ENCODE measurements at places on chromosomes 5 and 9.
A peak's percentile ranks its signal among the peaks of the same experiment; 100 is the strongest.

DNA sequence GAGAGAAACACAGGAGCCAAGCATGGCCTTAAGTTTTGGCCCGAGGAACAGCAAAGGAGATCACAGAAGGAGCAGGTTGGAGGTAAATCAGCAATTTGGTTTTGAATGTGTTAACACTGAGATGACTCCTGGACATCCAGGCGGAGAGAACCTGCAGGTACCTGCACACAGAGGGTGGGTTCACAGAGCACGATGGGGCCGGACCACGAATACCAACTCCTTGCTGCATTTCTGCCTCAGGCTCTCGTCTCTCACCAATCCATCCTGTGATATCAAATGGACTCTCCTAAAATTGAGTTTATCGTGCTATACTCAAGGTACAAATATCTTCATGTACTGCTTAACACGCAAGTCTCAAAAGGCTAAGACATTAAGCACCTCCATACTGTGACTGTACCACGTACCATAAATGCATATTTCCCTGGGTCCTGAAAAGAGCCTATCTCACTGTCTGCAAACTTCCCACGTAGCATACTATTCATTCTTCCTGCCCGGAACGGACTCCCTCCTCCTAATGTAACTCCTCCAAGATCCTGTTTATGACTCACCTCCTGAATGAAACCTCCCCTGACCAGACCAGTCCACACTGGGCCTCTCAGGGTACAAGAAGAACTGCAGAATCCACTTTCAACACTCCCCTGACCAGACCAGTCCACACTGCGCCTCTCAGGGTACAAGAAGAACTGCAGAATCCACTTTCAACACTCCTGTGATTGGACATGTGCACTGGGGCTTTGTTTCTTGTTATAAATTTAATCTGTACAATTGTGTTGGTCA lies 380.8 kb upstream of the RFX3 start:
- no peak for DNase-seq

GRCh38 chr5:61280761-61281427 lies 51.2 kb upstream of the ZSWIM6 start:
- DNase-seq, result no peak

DNA sequence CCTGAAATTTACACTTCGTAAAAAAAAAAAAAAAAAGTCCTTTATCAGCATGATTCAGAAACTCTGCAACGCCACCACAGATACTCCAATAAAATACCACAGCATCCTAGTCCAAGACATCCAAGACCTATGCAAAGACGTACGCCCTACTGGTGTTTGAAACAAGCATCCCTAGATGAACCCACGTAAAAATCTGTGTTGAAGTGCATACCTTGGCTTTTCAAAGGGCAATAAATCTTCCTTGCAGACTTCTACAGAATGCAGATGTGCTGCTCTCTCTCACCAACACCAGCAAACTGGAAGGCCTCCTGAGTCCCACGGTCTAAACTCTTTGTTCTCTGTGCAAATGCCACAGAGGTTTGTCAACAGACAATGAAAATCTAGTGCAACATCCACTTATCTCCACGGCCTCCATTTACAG lies 38.8 kb downstream of the MYO10 start:
- DNase-seq, result peak; percentile 60

GRCh38 chr5:164289526-164289925 lies 784.1 kb downstream of the MAT2B start:
- DNase-seq, result no peak

- peak; percentile 59 for DNase-seq
These were observed 14.7 kb downstream of the ASTN2 start for GRCh38 chr9:117400171-117400570.

GRCh38 chr5:59436364-59437148 lies 457.0 kb downstream of the PDE4D start:
- DNase-seq, result no peak

- DNase-seq, result peak; percentile 67
These were observed 41.9 kb downstream of the BNC2 start for GRCh38 chr9:16828340-16829281.

DNA sequence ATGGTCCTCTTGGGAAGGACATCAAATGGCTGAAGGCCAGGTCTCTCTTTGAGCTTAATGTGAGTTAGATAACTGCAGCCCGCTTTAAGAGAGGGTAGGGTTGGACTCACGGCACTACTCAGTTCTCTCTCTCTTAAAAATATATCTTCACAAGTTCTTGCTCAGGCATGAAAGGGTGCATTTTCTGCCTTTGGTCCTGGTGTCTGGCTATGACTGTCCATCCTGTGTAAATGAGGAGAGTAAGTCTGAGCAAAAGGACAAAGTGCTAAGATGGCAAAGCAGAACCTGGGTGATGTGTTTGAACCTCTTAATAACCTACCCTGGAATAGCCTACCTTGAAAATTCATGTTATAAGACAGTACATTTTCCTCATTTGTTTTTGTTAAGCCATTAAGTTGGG lies 293.4 kb downstream of the PDE4D start:
- no peak for DNase-seq

GRCh38 chr5:138694146-138694545 lies 59.1 kb upstream of the CTNNA1 start:
- no peak for DNase-seq

DNA sequence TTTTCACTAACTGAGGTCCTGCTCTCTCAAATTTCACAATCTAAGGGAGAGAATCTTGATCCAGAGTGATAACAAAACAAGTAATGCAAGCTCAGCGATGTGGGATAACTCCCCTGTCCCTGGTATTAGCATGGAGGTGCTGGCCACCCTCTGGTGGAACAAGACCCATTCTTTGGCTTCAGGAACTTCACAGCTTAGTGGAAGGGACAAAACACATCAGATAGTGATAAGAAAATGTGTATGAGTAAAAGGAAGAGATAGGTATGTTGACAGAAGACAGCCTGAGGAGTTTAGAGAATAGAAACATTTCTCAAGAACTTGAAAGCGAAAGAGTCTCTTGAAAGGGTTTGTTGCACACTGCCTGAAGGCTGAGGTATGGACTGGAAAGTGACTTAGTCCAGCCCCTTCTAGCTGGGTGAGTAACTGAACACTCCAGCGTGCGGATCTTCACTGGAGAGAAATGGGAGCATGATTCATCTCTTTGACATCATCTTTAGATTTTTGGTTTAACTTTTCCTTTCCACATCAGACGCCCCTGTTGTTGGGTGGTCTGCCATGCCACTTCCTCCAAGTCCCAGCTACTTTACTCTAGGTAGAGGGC lies 25.4 kb upstream of the ZSWIM6 start:
- DNase-seq, result no peak

DNA sequence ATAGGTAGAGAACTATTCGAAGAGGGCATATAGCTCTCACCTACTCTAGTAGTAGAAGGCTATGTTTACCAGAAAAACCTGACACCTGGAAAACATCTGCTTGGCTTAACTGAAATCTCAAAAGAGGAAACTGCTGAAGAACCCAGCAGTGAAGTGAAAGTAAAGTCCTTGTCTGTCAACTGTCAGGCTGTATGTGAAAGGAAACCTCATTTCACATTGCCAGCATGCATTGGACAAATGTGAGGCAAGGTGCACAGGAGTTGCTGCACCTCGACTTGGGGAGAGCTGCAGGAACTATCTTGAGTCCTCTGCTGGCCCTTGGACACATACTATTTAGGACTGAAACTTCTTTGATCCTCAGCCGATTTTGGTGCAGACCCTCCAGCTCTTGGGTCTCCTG lies 53.3 kb downstream of the NREP start:
- DNase-seq, result no peak

- no peak for DNase-seq
These were observed 185.2 kb upstream of the KLF4 start for GRCh38 chr9:107674721-107675277.

DNA sequence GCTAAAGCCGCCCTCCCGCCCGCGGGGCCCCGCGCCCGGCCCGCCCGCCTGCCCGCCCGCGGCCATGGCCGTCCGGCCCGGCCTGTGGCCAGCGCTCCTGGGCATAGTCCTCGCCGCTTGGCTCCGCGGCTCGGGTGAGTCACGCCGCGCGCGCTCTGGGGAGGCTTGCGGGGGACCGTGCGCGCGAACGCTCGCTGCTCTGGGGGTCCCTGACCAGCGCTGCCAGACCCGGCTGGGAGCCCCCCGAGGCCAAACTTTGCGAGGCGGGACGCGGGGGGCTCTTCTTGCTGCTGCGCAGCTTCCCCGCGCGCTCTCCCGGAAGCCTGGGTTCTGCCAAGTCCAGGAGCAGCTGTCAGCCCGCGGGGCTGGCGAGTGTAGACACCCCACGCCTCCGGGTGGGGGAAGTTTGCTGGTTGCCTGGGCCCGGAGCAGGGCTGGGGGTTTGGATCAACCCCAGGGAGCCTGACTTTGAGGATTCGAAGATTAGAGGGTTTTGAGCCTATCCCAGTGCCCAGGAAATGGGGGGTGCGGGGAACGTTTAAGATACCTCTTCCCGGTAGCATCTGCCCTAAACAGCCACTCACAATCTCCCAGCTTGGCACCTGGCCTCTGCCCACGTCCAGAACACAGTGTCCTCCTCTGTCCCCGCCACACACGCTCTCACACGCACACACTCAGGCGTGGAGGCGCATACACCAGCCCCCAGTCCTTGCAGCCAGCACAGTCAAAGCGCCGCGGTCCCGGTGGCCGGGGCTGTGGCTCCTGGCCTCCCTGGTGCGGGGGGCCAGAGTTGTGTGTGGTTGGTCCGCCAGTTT lies 535 bp downstream of the UNC5A start:
- DNase-seq, result no peak

GRCh38 chr5:31587546-31587945 lies 51.4 kb upstream of the PDZD2 start:
- no peak for DNase-seq

DNA sequence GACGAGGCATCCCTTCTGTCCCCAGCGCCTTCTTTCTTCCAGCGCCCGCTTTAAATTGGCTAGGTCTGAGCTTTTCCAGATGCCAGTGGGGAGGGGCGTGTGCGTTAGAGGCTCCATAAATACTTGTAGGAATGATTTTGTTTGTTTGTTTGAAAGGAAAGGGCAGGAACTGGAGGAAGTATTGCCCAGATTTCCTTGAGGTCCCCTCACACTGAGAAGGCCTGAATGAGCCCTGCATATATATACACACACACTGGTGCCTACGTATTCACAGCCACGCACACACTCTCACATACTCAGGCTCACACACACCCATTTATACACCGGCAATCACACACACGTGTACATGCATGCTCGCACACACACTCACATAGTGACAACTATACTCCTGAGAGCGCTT lies 1.0 kb upstream of the SLIT3 start:
- no peak for DNase-seq

DNA sequence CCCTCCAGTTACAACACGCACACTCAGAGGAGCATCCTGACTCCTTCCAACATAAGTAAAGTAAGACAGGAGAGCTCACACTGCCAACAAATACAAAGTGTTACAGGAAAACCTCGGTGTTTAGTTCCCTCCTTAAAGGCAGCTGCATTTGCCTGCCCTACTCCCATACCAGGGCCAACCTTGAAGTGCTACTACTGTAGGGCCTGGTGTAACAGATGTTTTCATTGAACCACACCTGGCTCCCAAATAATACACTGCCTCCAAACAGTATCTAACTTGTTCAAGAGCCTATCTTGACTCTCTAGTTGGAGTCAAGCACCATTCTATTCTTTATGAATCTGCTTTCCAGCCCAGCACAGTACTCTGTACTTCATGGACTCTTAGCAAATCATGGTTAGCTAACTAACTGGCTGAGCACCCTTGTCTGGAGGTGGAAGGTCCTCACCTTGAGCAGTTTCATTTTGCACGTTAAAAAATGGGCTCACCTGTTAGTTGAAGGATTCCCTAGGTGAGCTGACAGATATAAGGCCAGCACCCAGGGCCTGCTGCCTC lies 34.6 kb downstream of the TTC39B start:
- no peak for DNase-seq

- DNase-seq, result no peak
These were observed 120.9 kb upstream of the STK32A start for GRCh38 chr5:147113967-147114366.

GRCh38 chr9:92425474-92425873 lies 1.2 kb upstream of the OMD start:
- no peak for DNase-seq

DNA sequence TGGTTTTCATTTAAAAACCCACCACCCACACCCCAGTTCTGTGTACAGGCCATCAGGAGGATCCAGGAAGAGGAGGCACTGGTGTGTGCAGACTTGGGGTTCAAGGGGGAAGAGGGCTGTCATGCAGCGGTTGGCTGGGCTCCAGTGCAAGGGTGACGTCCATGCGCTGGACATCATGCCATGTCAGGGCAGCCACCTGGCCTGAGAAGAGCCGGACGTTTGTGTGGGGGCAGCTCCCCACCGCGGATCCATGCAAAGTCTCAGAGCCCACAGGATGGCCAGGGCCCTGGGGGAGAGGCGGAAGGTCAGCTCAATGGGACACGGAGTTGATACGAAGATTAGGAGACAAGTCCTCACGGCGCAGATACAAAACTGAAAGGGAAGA lies 11.1 kb downstream of the BRD9 start:
- DNase-seq, result no peak

DNA sequence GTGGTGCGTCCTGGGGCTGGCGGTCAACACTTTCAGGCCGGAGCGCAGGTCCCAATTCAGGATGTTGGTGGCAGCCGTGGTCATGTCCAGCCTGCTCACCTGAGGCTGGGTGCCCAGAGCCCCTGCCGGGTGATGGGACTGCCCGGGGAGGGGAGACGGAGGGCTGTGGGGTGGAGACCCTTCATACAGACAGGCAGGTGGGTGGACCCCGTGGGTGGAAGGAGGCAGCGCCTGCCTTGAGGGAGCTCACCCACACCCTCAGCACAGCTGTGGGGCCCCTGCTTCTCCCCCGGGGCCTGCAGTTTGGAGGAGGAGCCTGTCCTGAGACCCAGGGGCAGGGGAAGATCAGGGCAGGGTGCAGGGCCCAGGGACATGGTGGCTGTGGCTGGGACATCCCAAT lies 6.9 kb upstream of the PTGDS start:
- no peak for DNase-seq

GRCh38 chr5:75571547-75571946 lies 39.7 kb upstream of the ANKDD1B start:
- DNase-seq, result no peak

DNA sequence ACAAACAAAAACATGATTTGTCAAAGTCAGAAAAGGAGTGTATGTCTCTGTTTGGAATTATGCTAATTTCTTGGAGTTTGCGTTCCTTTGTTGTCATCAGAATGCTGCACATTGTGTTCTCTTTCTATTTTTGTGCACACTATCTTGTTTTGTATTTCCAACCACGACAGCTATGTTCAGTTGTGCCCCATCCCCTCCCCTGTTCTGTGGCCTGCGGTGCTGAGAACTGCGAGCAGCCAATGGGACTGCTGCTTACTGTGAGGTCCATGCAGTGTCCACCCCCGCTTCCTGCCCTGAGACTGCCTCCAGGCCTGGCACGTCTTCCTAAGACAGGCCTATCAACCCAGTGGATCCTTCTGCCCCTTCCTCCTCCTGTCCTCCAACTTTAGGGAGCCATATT lies 76.8 kb downstream of the PALM2AKAP2 start:
- peak; percentile 9 for DNase-seq

GRCh38 chr5:76470976-76471375 lies 67.9 kb downstream of the IQGAP2 start:
- DNase-seq, result no peak

- no peak for DNase-seq
These were observed 24.6 kb upstream of the IFNK start for GRCh38 chr9:27499451-27499850.

GRCh38 chr5:139601429-139601828 lies 40.3 kb downstream of the UBE2D2 start:
- no peak for DNase-seq
